Activated CD8-positive, alpha-beta T cell treated with anti-CD3 and anti-CD28 coated beads, Interleukin-2, amount 10 ng/mL, durations not matched to agents 7 days and 5 days (primary cell): ENCODE measurements at places on chromosomes 16 and 17.

DNA sequence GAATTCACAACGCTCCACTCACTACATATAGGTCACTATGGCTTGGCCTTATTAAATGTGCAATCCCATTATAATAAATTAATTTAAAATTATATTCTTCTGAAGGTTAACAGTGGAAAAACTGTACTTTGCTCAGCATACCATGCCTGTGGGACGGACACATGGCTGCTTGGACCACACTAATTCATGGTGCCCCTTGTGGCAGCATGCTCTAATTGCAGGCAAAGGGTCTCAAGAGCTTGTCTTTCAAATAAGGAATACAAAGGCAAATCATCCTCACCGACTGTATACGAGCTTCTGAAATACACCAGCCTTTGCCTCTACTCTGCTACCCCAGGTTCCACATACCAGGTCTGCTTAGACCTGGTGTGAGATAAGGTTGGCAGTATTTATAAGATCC lies 11.7 kb downstream of the SMPD3 start:
- DNase-seq: no peak

DNA sequence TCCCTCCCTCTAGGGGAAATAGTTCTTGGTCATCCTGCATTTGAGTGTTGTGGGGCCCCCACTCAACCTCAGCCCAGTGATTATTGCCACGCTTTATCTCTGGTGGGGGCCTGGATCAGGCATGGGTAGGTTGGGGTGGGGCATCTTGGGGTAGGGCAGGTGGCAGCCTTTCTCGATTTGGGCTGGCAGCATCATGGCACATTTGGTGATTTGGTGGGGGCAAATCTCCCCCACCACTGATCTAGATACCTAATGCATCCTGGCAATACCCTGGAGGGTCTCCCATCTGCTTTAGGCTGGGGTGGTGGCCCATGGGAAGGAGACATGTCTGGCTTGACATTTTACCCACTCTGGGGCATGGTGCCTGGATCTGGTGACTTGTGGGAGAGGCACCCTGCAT lies 40.2 kb downstream of the NLRP1 start:
- no peak for DNase-seq

- peak; percentile 30 for DNase-seq
Measured at GRCh38 chr17:60134396-60135150, 15.2 kb upstream of the CA4 start.

DNA sequence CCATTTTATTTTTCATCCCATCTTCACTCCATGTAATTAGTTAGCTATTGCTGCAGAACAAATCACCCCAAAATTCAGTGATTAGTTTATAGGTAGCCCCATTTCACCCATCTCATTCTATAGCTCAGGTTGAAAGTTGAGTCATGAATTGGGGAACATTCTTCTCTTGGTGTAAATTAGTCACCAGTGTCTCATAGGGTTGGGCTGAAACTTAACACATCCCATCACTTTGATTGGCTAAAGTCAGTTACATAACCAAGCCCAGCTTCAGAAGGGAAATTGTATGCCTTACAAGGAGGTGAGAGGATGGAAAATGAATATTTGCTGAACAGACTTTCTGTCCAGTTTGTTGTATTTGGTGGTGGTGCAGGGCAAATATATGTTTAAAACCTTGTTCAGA lies 477.5 kb downstream of the WWOX start:
- DNase-seq: no peak

- no peak for DNase-seq
Measured at GRCh38 chr16:27286451-27286850, 17.9 kb upstream of the NSMCE1 start.

DNA sequence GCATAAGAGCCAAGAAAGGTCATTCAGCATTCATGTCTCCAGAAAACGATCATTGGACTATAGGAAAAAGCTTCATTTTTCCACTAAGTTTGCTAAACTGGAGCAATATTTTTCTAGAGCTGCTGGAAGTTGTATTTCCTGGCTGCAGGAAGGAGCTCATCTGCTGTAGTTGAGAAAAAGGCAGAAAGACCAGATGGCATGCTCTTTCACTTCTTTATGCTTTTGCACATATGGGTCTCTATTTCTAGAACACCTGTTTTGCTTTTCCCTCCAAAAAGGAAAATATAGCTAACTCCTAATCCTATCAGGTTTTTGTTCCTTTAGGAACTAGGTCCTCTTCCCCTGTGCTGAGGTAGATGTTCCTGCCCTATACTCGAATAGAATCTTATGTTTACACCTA lies 61.9 kb upstream of the HLF start:
- DNase-seq: no peak

GRCh38 chr17:77068915-77069314 lies 71.9 kb upstream of the SEC14L1 start:
- DNase-seq: no peak

DNA sequence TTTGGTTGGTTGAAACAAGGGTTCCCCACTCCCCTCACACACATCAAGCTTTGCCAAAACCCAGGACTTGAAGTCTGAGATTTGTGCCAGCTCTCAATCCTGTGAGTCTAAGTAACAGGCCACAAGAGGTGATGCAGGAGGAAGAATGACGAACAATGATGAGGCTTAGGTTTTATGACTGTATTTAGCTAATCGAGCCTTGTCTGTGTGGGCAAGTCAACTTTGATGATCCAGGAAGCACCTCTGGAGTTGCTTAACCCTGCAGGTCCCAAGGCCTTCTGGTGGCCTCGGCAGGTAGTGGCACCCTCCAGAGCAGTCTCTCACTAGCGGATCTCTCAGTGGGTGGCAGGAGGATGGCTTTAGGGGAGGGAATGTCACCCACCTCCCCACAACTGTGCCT lies 28.7 kb downstream of the CDK5RAP3 start:
- peak; percentile 34 for DNase-seq

- no peak for DNase-seq
Measured at GRCh38 chr17:33901085-33901484, 354.0 kb upstream of the CCL2 start.

DNA sequence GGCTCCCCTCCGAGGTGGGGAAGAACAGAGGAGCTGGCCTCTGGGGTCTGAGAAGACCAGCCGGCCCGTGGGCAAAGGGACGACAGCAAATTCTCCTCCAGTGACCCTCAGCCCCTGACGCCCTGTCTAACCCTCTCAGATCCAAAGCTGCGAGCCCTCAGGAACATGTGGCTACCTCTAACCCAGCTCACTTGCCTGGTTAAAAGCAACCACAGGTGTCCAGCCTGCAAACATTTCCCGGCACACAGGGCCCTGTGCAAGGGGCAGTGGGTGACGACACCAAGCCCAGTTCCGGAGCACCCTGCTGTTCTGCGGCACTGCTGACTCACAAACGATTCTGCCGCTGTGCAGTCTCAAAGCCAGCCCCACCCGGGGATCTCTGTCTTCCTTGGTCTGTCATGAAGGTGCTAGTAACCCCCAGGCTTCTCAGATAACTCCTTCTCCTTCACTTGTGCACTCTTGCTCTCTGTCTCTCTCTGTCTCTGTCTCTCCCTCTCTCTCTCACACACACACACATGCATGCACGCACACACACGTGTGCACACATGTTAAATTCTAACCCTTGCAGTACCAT lies 23.0 kb downstream of the WNT3 start:
- DNase-seq: no peak

GRCh38 chr17:74108126-74108705 lies 95.3 kb upstream of the RPL38 start:
- no peak for DNase-seq

DNA sequence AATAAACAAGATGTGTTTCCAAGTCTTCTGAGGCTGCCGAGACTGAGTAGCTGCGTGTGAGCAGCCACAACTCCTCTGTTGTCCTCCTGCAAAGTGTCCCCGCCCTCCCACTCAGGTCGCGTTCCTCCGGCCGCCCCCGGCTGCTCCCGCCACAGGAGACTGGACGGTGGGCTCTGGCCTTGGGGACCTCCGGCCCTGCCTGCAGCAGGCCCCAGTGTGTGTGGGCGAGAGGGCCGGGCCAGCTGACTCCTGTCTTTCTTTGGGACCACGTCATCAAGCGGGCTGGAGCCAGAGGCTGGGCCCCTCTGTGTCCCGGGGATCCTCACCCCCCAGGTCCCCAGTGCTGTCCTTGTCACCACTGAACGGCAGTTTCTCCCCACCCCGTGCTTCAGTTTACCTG lies 175.3 kb downstream of the NPIPB11 start:
- no peak for DNase-seq

DNA sequence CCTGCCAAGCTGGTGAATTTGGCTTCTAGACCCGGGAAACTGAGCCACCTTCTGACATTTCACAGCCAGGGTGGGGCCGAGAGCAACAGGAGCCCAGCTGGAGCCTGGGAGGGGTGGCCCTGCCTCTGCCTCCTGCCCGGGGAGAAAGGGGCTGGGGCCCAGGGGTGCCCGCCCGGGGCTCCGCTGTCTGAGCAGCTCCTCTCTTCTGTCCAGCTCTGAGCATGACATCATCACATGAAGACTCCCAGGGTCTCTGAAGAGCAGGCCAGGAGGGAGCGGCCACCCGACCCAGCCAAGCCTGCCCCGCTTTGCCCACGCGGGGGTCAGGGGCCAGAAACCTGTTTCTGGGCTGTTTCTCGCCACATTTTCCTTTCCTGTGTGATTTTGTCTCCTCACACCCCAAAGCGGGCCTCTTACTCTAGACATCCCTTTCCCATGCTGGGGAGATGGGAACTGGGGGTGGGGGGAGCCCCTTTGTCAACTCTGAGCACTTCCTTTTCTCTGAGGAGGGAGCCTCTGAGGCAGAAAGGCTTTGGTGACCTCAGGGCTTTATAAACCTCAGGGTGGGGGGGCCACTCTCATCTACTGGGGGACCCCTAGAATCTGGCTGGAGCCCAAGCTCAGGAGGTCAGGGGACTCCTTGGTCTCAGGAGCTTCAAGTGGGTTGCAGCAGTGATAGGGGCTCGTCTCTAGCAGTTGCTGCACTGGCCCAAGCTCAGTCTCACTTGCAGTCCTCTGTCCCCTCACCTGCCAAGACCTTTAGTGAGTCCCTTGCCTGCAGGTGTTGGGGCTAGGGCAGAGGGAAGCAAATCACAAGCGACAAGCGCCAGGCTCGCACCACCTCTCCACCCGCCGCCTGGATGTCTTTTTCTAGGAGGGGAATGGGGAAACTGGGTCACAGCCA lies 7.6 kb downstream of the UBALD2 start:
- peak; percentile 69 for DNase-seq

DNA sequence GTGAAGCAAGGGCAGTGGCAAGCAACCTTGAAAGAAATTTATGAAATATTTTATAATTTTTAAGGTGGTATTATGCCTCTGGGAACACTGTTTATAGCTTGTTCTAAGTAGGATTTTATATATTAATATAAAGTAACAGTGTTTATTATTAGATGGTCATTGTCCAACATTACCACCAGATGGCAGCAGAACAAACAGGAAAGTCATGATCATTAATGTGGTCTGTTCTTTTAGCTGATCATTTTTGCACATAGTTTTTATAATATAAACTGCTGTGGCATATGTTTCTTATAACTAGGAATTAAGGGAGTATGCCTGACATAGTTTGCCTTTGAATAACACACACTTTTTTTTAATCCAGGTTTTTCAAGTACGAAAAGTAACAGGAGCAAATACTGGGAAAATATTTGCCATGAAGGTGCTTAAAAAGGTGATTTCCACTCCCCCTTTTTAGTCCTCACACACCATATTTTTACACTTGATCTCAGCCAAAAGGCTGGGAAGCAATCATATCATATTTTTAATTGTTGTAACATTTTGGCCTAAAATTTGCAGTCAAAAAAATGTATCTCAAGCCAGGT lies 21.4 kb downstream of the RPS6KB1 start:
- peak; percentile 35 for DNase-seq

DNA sequence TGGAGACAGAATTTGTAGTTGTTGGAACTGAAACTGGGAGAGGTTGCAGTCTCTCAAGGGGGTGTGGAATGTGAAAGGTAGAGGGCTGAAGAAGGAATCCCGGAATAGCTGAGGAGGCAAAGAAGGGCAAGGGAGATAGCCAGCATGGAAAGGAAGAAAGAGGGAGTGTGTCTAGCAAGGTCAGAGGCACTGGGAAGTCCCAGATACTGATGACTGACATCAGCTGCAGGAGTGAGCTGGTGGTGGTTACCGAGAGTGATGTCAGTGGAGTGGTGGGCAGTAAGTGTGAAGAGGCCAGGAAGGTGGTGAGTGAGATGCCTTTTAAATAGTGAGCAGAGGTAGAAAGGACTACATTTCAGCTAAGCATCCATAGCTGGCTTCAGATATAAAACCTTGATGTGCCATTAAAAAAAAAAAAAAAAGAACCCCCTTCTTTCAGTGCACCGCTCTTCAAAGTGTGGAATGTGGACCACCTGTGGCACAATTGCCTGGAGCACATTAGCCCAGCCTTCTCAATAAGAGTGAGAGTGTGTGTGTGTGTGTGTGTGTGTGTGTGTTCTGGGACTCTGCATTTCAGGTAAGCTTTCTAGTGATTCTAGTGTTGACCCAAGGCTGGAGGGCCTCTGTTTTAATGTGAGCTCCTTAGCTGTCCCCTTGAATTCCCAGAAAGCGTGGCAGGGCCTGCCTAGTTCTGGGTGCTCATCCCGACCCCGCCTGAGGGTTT lies 8.5 kb downstream of the PRMT7 start:
- peak; percentile 38 for DNase-seq

DNA sequence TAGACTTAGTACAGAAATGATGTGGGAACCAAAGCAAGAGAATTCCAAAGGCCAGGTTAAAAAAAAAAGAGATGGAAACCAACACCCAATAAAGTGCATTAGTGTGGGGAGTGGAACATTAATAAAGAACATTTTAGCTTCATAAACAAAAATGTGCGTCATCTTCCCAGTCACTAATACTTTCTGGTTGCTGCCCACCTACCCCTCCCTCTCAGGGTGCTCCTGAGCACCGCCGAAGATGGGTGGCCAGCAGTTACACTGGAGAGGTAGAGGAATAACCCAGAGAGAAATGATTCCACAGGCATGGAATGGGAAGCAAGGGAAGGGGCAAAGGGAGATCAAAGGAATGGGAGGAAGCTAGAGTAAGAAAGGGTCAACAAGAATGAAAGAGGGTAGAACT lies 6.0 kb upstream of the CHD3 start:
- DNase-seq: no peak

- DNase-seq: no peak
Measured at GRCh38 chr17:46935658-46936266, 12.8 kb downstream of the GOSR2 start.

DNA sequence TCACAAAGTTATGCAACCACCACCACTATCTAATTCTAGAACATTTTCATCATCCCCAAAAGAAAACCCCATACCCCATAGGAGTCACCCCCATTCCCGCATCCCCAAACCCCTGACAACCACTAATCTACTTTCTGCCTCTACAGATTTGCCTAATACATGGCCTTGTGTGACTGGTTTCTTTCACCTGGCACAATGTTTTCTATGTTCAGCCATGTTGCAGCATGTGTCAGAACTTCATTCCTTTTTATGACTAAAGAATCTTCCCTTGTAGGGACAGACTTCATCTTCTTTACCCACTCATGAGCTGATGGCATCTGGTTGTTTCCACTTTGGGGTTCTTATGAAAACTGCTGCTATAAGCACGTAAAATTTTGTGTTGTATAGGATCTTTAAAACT lies 34.6 kb downstream of the CYTH1 start:
- DNase-seq: no peak

- no peak for DNase-seq
Measured at GRCh38 chr17:7744416-7744815, 26.9 kb downstream of the DNAH2 start.

- no peak for DNase-seq
Measured at GRCh38 chr16:86243571-86244154, 266.7 kb upstream of the FOXF1 start.
